ENCODE measurements at places on chromosomes 12 and 14. TPM values are rescaled to one million over a fixed set of nuclear protein-coding genes. Genes with fewer than 3 reads are reported as not detected.

Gene MAP3K9
- total RNA-seq = 10.9 TPM

Gene LAG3
- not detected for total RNA-seq

Gene ANAPC7
- total RNA-seq = 25.9 TPM

Gene PPP1R1A
- total RNA-seq = 3.6 TPM

Gene AMIGO2
- total RNA-seq = 2.6 TPM

Gene BMP4
- total RNA-seq = 5.9 TPM

Gene PTGDR
- not detected for total RNA-seq

Gene TMTC2
- total RNA-seq = 10.4 TPM

Gene GPR162
- total RNA-seq = 0.78 TPM

Gene TMEM132D
- total RNA-seq = 0.26 TPM

Gene PLEKHD1
- total RNA-seq = under 0.01 TPM

Gene DYRK4
- 7.9 TPM for total RNA-seq

Gene AQP5
- total RNA-seq = 2.1 TPM

Gene SYCP3
- total RNA-seq = 0.26 TPM

Gene PRB2
- not detected for total RNA-seq

GRCh38 chr12:117139025-117139717 lies 40.0 kb upstream of the TESC start:
- DNase-seq = no peak

- no peak for DNase-seq
Measured at GRCh38 chr14:51516706-51517395, 134.9 kb upstream of the FRMD6 start.

GRCh38 chr14:103630364-103631108 lies 1.5 kb downstream of the KLC1 start:
- no peak for DNase-seq

DNA sequence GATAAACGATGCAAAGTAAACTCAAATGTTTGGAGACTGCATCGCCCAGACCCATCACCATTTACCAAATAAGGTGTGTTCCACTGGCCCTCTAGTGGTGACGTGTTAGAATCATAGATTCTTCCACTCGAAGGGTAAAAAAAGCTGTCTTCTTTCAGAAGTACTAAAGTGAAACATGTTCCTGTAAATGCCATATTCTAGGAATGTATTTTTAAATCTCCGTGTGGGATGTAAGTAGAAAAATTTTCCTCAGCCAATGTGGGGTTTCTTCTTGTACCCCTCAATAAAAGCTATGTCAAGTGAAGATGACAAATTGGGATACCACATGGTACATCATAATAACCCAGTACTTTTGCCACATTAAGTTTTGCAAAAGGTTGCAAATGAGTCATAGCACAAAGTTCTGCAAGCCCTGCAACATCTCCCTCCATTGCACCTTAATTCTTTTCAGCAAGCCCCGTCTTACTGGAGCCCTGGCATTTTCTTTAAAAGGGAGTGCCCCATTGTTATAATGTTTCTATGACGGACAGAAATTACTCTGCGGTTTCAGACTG lies 100.8 kb downstream of the CCER1 start:
- peak; percentile 14 for DNase-seq

- no peak for DNase-seq
Measured at GRCh38 chr12:41528874-41529273, 340.8 kb downstream of the PDZRN4 start.

- DNase-seq = no peak
Measured at GRCh38 chr14:65604936-65605335, 192.4 kb downstream of the FUT8 start.

DNA sequence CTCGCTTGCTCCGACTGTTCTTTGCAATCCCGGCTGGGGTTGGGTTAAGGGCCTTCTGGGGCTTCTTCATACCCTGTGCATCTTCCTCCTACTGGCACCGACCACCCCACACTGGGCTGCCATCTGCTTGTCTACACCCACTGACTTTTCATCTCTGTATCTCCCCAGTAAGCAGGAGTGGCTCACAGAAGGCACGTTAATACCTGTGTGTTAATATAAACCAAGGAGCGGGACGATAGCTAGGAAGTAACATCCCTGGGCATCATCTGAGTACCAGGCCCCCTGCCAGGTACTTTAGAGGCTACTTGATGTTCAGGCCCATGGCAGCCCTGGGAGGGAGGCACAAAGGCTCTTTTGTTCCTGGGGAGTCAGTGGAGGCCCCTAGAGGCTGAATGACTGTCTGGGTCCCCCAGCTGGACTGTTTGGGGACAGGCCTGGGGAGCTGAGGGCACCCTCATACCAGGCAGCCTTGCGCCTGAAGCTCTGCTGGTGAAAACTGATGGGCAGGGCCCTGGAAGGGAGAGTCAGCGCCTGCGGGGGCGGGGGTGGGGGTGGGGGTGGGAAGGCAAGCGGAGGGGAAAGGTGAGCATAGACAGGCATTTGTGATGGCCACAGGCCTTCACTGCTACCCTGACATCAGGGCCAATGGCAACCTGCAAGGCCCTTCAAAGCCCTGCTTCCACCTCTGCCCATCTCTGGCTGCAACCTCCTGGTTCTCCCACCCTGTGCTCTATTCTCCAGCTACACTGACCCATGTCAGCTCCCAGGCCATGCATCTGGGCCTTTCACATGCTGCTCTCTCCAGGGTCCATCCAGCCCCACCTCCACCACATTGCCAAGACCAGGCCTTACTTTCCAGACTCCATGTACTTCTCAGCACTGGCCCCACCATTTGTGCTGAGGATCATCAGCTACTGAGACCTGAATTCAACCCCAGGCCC lies 34.2 kb upstream of the DEGS2 start:
- peak; percentile 31 for DNase-seq

DNA sequence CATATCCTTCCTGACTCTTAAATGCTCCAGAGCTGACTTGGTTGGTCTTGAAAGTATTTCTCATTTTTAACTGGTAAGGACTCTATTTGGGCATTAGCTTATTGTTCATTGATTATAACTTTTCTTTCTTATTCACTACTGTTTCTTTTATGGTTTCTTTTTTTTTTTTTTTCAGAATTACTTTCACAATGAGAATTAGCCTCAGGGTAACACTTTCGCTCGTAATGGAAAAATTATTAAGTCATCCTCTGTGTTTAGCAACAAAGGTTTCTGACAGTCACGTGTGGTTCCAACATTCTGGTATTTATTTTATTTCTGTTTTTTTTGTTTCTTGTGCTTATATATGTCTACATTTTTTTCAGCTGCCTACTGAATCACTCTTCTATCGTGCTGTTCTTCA lies 80.0 kb downstream of the METTL25 start:
- no peak for DNase-seq

DNA sequence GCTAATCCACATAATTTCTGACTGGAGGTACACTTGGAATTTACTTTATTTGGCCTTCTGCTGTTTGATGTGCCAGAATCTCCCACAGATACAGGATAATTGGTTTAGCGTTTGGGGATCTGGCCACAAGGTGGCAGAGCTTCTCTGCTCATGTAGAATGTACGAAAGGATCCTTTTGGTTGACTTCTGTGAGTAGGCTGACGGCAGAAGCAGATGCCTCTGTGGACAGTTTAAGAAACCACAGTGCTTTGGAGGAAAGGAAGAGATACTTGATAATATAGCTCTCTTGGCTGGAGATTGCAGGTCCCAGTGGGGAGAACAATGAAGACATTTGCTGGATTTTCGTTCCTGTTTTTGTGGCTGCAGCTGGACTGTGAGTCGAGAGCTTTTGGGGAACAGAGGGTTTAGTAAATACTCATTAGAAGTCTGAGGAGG lies 75.3 kb upstream of the OR4E1 start:
- DNase-seq = peak; percentile 45

- DNase-seq = no peak
Measured at GRCh38 chr12:15677726-15678201, 111.4 kb downstream of the EPS8 start.

- DNase-seq = no peak
Measured at GRCh38 chr14:23310546-23310945, 3.9 kb downstream of the BCL2L2 start.

DNA sequence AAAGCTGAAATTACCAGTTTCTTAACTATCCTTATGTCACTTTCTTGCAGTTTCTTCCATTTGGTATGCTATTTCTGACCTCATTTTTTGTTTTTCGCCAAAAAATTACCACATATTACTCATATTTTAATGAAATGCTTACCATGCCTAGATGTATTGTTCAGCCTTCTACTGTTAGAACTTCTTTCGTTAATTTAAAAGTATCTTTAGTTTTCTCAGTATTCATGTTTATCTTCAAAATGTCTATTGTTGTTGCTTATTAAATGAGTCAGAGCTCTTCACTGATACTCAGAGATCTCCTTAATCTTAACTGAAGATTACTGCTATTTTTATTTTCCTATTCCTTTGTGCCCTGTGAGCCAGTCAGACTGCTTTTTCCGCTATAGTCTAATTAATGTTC lies 20.5 kb downstream of the RAP1B start:
- DNase-seq = no peak

GRCh38 chr14:51701951-51702350 lies 50.2 kb downstream of the FRMD6 start:
- no peak for DNase-seq

- DNase-seq = no peak
Measured at GRCh38 chr14:33647385-33647786, 303.5 kb downstream of the EGLN3 start.

DNA sequence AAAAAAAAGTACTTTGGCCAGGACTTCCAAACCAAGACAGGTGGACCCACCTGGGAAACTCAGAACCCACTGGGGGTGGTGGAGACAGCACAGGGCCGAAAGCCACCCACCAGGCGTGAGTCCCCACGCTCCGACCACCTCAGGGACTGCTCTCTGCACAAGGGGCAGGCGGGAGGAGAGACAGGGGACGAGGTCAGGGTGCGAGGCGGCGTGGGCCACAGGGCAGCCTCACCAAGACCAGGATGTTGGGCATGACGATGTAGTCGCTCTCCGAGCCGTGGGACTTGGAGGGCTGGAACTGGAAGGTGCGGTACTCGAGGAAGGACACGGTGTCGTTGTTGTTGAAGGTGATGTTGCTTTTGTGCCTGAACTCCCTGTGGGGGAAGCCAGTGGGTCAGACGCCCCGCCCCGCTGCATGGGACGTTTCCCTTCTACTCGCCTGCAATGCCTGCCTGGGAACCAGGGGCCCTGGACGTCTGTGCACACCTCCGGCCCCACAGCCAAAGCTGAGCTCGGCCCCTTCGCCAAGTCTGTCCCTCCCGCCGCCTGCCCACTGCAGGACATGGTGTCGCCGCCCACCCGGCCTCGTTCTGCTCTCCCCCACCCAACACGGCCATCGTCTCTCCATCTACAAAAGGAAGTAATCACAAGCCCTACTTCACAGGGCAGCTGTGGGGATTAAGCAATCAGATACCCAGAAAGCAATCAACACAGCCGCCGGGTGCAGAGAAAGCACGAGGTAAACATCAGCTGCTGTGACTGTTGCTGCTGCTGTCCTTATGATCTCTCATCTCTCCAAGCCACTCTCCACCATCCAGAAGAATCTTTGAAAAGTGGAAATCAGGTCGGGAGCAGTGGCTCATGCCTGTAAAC lies 48.7 kb downstream of the SCARB1 start:
- DNase-seq = peak; percentile 56

GRCh38 chr12:11778713-11779685 lies 129.5 kb downstream of the ETV6 start:
- DNase-seq = no peak

GRCh38 chr12:93723568-93723930 lies 46.4 kb downstream of the CRADD start:
- DNase-seq = no peak

- DNase-seq = no peak
Measured at GRCh38 chr12:65282840-65283239, 4.4 kb downstream of the MSRB3 start.

Data from body of pancreas (tissue), 4 donors.